ENCODE measurements at places on chromosomes 7 and 10.
A peak's percentile ranks its signal among the peaks of the same experiment; 100 is the strongest.

DNA sequence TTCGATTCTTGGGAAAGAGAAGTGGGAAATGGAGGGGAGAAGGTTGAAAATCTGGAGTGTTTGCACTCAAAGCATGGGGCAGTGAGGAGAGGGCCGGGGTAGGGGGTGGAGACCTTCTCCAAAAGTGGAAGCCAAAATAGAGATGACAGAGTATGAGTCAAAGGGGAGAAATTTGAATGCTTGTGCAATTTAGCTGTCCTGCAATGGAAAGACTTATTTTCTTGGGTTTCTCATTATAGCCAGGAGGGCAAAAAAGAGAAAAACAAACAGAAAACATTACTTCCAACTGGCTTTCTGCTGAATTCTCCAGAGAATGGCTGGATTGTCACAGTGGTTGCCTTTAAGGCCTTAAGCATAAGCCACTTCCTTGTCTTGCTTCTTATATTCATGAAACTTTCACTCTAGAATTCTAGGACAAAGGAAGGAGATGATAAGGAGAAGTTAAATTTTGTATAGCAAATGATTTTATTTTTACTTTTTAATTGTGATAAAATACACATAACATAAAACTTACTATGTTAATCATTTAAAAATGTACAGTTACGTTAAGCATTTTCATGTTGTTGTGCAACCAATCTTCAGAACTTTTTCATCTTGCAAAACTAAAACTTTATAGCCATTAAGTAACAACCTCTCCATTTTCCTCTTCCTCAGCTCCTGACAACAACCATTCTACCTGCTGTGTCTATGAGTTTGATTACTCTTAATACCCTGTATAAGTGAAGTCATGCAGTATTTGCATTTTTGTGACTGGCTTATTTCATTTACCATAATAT is 100.2 kb downstream of the GPR85 start:
- no peak for DNase-seq

GRCh38 chr7:99201027-99201426 is 6.9 kb downstream of the KPNA7 start:
- no peak for DNase-seq

DNA sequence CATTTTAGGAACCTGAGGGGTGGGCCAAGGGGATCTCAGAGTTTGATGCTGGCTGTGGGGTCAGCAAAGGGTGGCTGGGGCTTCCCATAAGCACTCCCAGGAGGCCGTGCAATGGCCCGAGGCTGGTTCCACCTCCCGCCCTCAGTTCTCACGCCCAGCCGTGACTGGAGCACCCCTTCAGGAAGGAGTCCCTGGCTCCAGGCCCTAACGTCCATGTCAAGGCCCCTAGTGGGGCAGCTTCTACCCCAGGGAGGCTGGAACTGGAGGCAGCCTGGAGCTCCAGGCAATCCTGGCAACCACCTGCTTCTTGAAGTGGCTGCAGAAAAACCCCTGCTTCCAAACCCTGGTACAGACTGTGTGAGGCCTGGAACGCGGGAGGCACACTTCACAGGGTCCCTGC is 165.5 kb downstream of the DIP2C start:
- DNase-seq = no peak

- no peak for DNase-seq
These were observed 57.1 kb upstream of the GRID1 start for GRCh38 chr10:86423739-86424138.

DNA sequence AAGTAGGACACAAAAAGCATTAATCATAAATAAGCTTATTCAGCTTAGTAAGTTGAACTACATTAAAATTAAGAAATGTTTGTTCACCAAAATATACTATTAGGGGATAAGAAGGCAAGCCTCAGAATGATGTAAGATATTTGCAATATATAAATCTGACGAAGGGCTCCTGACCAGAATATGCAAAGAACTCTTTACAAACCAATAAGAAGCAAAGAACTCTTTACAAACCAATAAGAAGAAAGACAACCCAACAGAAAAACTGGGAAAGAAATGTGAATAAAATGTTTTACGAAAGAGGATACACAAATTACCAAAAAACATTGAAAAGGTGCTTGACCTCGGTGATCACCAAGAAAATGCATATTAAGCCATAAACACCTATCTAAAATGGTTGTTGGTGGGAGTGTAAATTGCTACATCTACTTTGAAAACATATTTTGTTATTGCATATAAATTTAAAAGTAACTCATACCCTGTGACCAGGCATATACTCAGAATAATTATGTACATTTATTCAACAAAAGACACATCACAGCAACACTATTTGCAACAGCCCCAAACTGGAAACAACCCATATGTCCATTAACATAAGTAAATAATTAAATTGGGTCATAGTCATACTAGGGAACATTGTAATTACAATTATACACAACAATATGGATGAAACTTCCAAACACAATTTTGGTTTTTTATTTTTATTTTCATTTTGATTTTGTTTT is 83.3 kb upstream of the CTBP2 start:
- DNase-seq = no peak

GRCh38 chr10:80382989-80383388 is 25.4 kb upstream of the PRXL2A start:
- DNase-seq = peak; percentile 64

DNA sequence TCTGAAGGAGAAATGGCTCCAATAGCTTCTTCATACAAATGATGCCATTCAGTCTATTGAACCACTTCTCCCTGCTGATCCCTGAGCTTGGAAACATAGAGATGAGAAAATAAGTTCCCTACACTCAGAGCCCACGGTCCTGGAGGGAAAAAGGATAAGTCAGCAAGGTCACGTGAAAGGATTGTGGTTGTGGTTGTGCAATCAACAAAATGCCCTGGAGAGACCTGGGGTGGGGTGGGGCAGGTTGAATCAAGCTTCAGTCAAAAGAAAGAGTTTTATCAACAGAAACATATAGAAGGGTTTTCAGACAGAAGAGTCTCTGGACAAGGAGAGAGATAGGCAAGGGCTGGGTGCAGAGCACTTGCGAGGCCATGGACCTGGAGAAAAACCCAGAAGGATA is 30.1 kb downstream of the C10orf90 start:
- DNase-seq = no peak

- no peak for DNase-seq
These were observed 21.0 kb downstream of the ACTA2 start for GRCh38 chr10:88931548-88931947.

DNA sequence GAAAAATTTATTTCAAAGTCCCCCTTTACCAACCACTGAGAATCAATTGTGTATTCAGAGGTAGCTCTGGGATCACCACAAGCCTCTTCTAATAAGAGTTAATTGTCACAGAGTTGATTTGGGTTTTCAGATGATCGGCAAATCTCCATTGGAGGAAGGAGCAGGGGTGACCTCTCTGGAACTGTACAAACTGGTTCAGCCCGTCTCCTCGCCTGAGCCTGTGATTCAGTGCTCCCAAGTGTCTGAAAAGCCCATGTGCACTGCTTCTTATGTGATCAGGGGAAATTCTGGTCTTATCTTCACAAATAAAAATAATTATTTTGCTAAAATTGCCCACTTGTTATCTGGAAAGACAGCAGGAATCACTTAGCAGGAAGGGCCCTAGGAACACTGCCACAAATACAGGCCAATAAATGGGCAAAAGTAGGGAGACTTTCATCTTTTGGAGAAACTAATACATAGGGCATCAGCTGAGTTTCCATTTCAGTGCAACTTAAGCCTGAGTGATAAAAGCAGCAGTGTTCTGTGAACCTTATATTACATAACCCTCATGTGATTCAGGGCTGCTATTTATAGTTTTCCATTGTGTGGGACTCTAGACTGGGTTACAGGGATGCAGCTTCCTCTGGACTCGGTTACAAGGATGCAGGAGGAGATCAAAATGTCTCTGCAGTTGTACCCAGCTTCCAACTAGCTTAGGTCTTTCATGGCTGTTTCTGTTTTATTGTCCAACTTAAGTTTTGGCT is 32.3 kb downstream of the CDK1 start:
- DNase-seq = no peak

GRCh38 chr7:157675427-157675927 is 338.7 kb downstream of the DNAJB6 start:
- no peak for DNase-seq

GRCh38 chr7:123941391-123942180 is 16.5 kb downstream of the SPAM1 start:
- DNase-seq = no peak

DNA sequence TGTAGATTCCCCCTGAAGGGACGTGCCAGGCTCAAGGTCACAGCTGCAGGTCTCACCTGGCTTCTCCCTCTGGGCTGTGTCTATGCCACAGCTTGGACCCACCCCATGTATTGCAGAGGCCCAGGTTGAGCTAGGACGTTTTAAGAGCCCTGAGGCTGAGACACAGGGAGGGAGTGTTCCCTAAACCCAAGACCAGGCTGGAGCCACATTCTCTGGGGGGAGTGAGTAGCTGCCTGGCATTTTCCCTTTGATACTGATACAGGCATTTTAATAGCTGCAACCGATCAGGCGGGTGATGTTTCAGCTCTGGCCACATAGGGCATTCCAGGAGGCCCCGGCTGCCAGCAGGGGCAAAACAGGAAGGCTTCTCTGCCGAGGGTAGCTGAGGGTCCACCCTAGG is 13.4 kb downstream of the COL13A1 start:
- DNase-seq = no peak

- DNase-seq = no peak
These were observed 51.7 kb downstream of the BZW2 start for GRCh38 chr7:16697507-16698199.

DNA sequence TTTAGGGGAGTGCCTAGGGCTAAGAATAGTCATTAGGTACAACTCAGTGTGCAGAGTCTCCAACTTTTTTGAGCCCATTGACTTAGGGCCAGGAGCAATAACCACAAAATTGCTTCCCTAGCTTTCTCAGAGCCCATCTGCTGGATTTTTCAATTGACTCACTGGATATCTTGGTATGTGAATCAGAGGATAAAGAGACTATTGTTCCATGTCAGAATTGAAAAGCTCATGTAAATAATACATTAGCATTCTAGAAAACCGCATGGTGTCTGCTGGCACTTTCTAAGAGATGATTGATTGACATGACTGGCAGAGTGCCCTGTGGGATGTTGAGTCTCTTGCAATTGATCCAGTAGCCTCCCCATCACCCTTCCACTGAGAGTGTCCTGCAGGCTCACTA is 246.2 kb downstream of the CCDC7 start:
- no peak for DNase-seq

- peak; percentile 64 for DNase-seq
These were observed 512 bp upstream of the VIM start for GRCh38 chr10:17227367-17228090.

DNA sequence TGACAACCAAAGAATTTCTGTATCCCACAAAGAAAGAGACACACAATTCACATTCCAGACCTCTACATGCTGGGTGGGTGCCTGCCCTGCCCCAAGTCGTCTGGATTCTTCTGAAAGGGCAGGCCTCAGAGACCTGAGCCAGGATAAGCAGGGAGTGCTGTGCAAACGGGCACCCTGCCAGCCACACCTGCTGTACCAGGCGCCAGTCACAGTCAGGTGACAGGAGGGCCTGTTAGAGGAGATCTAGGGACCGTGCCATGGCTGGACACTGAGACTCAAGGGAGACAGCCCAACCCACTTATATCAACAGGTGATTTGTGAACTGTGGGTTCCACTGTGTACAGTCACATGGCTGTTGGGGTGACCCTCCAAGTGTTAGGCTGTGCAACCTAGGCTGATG is 103.1 kb upstream of the AFAP1L2 start:
- no peak for DNase-seq

GRCh38 chr10:91758303-91759146 is 39.7 kb upstream of the TNKS2 start:
- peak; percentile 41 for DNase-seq

GRCh38 chr7:8260871-8261694 is 884 bp downstream of the ICA1 start:
- peak; percentile 31 for DNase-seq

DNA sequence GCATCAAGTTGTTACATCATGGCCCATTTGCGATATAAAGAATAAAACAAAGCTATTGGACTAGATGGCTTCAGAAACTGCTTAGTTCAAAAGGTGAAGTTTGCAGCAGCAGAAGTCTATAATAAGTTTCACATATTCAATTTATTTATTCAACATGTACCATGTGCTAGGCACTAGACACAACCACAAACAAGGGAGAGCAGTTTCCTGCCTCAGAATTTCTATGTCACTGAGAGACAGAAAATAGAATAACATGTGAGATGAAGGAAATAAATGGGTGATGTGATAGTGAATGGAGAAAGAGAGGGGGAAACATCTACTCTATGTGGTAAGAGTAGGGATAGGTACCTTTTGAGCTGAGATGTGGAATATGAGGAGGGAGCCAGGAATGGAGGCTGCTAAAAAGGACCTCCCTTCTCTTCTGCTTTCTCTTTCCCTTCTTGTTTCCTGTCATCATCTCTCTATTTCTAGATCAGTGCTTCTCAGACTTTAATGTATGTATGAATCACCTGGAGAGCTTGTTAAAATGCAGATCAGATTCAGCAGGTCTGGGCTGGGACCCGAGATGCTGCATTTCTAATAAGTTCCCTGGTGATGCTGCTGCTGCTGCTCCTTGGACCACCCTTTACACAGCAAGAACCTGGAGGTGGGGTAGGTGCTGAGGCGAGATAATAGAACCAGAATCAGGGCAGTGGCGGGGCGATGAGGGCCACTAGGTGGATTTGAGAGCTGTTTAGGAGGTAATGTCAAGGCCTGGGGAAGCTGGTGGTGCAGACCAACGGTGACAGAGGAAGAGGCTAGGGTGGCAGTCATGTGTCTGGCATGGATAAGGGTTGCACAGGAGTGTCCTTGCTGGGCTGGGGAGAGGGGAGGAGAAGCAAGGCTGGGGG is 13.7 kb upstream of the INMT start:
- no peak for DNase-seq

GRCh38 chr10:15879663-15880062 is 19.4 kb upstream of the MINDY3 start:
- no peak for DNase-seq

DNA sequence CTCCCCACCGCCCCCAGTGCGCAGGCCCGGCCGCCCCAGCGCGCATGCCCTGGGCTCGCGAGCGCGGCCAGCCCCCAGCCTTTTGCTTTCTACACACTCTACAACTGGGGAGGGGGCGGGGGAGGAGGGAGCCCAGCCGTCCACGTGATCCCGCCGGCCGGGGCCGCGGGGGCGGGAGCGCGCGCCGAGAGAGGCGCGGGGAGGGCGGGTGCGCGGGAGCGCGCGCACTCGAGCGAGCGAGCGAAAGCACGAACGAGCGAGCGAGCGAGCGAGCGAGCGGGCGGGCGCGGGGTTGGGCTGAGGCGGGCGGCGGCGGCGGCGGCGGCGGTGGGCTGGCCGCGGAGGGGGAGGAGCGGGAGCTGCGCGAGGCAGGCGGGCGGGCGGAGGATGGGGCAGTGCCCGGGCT is at the start of gene AUTS2:
Gene AUTS2 (plus strand): TSS at position 395 of the 406 bp plus-strand sequence. CDS start 1,179 bp downstream, outside the sequence.
- DNase-seq = peak; percentile 94

All from GM13976 (cell line).